ENCODE measurements at places on chromosomes 16 and 17.

GRCh38 chr17:55228683-55229192, 36.0 kb upstream of the HLF start:
- no peak for DNase-seq

GRCh38 chr16:52573365-52574299, 26.7 kb upstream of the TOX3 start:
- no peak for DNase-seq

- DNase-seq: no peak
Measured at GRCh38 chr16:75860326-75861053, 134.2 kb upstream of the CPHXL start.

- DNase-seq: no peak
Measured at GRCh38 chr17:4968486-4969046, 949 bp upstream of the SPAG7 start.

GRCh38 chr17:67678414-67678813, 39.3 kb upstream of the NOL11 start:
- no peak for DNase-seq

GRCh38 chr16:89938175-89938885, 10.2 kb upstream of the DEF8 start:
- no peak for DNase-seq

DNA sequence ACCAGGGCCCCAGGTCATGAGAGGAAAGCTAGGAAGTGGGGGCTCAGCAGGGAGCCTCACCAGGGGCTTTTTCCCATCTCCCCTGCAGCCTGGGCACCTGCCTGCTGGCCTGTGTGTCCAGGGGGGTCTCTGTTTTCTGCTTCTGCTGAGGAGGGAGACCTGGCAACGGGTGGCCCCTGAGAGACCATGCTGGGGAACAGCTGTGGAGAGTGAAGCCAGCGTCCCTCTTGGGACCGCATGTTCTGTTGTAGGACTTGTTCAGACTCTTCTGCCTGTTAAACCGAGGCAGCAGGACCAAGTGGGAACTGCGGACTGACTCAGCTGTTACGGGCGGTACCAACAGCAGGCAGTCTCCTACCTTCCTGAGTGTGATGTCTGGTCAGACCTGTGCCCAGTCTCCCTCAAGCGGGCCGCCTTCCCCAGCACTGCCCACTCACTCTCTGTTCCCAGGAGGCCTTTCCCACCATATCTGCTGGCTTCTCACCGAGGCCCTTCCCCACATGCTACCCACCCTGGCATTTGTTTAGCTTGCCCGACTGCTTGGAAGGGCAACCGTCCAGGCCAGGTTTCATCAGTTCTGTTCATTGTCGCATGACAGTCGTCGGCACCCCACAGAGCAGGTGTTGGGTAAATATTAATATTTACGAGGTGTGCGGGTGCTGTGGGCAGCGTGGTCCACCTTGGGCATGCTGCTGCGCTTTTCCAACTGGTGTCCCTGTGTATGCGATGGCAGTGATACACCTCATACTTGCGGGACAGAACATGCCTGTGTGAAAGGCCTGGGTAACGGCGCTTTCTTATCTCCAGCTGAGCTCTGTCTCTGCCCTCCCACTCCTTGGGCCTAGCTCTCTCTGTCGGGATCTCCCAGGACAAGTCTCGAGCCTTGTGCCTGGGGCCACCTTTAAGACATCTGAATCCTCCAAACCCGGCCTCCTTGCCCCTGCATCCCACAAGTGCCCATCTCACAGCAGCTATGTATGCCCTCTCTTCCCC, 69.4 kb downstream of the MPRIP start:
- DNase-seq: no peak

- no peak for DNase-seq
Measured at GRCh38 chr17:66387392-66387981, 85.1 kb downstream of the PRKCA start.

DNA sequence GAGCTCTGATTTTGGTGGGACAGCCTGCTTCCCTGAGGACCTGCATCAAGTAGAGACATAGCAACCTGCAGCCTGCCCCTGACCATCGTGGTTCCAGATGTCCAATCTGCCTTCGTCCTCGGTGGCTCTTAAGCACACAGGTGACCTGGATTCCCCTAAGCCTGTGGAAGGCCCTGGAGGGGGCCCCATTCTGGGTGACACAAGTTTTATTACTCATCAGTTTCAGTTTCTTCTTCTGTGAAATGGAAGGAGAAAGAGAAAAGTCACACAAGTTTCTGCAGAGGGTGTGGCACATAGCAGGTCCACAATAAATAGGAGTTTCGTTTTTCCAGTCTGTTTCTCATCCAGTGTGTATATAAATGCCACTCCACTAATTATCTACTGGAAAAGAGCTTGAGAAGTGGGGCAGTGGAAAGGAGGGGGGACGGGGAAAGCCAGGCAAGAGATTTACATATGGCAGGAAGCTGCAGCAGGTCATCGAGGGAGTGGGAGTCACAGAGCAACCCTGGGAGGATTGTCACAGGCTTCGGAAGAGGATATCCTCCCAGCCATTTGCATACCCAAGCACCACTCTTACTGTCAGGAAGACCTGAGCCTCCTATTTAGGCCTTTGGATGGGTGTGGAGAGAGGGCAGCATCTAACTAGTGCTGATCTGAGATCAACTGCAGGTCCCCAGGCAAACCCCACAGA, 10.0 kb upstream of the NOS2 start:
- DNase-seq: no peak

GRCh38 chr17:78991017-78991738, 11.5 kb upstream of the LGALS3BP start:
- DNase-seq: no peak

DNA sequence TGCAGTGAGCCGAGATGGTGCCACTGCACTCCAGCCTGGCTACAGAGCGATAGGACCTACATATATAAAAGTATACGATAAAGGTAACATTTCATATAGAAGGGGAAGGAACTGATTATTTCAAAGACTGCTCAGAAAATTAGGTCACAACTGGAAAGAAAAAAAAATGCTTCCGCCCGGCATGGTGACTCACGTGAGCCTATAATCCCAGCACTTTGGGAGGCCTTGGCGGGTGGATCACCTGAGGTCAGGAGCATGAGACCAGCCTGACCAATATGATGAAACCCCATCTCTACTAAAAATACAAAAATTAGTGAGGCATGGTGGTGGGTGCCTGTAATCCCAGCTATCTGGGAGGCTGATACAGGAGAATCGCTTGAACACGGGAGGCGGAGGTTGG, 7.8 kb downstream of the TEX14 start:
- no peak for DNase-seq

GRCh38 chr17:73043686-73044581, 48.6 kb downstream of the SLC39A11 start:
- DNase-seq: no peak

DNA sequence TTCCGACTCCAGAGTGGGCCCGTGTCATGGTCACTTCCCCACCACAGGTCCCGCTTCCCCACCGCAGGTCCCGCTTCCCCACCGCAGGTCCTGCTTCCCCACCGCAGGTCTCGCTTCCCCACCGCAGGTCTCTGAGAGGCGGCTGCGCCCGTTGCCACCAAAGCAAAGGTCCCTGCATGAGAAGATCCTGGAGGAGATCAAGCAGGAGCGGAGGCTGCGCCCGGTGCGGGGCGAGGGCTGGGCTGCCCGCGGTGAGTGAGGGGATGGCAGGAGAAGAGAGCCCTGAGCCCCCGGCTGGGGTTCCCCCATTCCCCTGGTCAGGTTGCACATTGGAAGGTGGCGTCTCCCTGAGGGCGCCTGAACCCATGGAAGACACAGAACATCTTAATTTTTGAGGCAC, 17.4 kb upstream of the TCF25 start:
- no peak for DNase-seq

- peak; percentile 56 for DNase-seq
Measured at GRCh38 chr17:33049781-33050414, 58.3 kb downstream of the SPACA3 start.

GRCh38 chr17:62876673-62877405, 68.7 kb upstream of the MARCHF10 start:
- DNase-seq: no peak

- DNase-seq: no peak
Measured at GRCh38 chr17:79549141-79549915, 61.5 kb downstream of the RBFOX3 start.

DNA sequence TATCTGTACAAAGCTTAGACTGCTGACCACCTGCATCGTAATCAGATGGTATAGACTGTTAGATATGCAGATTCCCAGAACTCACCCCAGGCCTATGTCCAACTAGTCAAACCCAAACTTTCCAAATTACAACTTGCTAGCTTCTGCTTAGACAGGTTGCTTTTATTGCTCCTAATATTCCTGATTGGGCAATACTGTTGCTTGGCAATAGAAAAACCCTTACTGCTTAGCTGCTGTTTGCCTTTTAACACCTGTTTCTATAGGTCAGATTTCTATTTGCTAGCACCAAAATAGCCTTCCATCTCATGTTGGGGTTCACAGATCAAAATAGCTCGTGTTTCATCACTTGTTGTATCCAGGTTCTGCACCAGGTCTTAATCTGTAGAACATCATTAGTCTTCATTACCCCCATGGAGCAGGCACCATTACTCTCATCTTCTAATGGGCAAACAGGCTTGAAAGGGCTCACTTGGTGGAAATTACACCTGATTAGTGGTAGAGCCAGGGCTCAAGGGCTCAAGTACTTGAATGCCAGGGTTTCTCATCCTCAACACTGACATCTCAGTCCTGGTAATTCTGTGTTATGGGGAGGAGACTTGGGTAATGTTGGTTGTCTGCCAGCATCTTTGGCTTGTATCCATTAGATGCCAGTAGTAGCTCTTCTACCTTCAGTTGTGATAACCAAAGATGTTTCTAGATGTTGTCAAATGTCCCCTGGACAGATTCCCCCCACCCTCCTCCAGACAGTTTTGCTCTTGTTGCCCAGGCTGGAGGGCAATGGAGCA, 2.7 kb downstream of the ZP2 start:
- DNase-seq: peak; percentile 6

DNA sequence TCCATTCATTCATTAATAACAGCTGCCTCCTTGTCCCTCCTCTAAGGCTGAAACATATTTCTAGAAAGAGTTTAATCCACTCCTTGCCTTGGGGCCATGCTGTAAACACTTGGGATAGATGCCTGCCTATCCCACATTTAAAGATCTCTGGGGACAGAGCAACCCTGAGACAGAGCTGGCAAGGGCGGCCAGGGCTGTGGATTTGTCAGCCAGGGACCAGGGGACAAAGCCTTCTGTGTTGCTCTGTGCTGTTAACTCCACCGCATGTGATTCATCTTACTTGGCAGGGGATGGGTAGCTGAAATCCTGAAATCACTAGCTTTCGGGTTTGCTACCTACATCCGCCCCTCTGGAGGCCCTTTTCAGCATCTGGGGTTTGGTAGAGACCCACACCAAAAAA, 392.9 kb downstream of the SLC39A11 start:
- no peak for DNase-seq

Data from vagina (tissue), 2 donors.